Vagina (tissue), 2 donors: ENCODE measurements at places on chromosomes 2 and 18. TPM values are rescaled to one million over a fixed set of nuclear protein-coding genes. Genes with fewer than 3 reads are reported as not detected.

Gene BARD1
- total RNA-seq = 21.6 TPM

Gene NAPG
- 26.0 TPM for total RNA-seq

Gene C1QL2
- not detected for total RNA-seq

Gene FNDC4
- total RNA-seq = 18.2 TPM

Gene OTOS
- not detected for total RNA-seq

Gene IL36A
- total RNA-seq = 2.7 TPM

Gene UGT1A4
- total RNA-seq = 0.98 TPM

Gene OLA1
- total RNA-seq = 36.1 TPM

Gene TDRD15
- total RNA-seq = not detected

Gene REG3A
- not detected for total RNA-seq

Gene LDLRAD4
- total RNA-seq = 24.3 TPM

Gene RUFY4
- total RNA-seq = not detected

Gene GULP1
- 57.2 TPM for total RNA-seq

Gene PTPRM
- 60.2 TPM for total RNA-seq

Gene PHLPP1
- 20.6 TPM for total RNA-seq

Gene TRIM54
- total RNA-seq = 2.5 TPM

Gene EMILIN2
- total RNA-seq = 26.8 TPM
